ENCODE measurements at places on chromosomes 12 and 14.

GRCh38 chr12:56333197-56333678 is 562 bp downstream of the PAN2 start:
- DNase-seq: no peak

DNA sequence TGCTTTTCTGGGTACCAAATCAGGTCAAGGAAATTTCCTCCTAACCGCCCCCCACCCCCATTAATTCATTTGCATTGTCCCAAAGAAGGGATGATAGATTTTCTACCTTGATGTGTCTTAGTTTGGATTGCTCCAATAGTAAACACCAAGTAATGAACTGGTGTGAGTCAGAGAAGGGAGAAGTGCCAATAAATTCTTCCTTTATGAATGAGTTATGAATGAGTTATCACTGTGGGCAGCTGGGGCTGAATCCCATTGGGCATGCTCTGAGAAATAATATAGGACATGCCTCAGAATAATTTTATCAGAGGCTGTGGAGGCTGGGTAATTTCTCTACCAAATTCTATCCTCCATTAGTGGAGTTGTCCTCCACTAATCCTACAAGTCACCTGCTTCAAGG is 277.9 kb upstream of the FLRT2 start:
- DNase-seq: peak; percentile 48

GRCh38 chr12:48968467-48968866 is 3.1 kb downstream of the WNT10B start:
- DNase-seq: no peak

- no peak for DNase-seq
Measured at GRCh38 chr12:30687265-30687986, 8.2 kb downstream of the IPO8 start.

- peak; percentile 74 for DNase-seq
Measured at GRCh38 chr12:82686168-82687020, at the start of gene TMTC2. Gene TMTC2 (plus strand): TSS chr12:82686906.

DNA sequence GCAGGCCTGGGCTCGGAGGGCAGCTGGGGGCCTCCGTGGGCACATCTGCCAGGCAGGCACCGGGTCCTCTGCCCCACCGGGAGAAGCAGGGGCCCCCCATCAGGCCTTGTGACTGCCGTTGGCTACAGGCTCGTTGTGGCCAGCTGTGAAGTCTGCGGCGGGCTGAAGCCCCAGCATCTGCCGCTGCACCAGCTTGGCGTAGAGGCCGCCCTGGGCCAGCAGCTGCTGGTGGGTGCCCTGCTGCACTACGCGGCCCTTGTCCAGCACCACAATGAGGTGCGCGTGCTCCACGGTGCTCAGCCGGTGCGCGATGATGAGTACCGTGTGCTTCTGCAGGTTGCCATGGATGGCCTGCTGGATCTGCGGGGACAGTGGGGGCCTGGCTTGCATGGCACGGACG is 33.9 kb upstream of the VPS37B start:
- no peak for DNase-seq

DNA sequence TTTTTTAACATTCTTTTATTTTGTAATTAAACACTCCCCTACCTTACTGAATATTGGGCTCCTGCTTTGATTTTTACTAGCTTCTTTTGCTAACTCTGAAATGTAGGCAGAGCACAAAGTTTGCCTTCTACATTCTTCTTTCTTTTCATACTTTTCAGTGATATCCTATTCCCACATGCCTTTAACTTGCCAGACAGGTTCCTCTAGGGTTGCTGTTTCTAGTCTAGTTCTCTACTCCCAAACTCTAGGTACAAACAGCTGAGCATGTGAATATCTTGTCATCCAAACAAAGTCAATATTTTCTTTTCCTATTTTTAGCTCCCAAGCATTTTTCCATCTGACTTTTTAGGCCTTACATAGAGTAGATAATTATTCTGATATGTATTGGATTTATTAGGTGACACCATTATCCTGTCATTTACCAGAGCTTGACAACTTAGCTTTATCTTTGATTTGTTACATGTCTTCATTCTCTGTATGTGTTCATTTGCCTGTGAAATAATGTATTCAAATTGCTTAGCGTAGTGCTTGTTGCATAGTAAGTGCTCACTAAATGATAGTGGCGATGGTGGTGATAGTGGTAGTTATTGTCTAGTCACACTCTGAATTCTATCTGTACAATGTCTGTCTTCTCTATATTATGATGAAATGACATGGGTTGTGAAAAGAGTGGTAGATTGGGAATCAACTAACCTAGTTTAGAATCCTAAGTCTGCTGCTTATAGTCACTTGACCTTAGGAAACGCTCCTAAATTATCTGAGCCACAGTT is 73.6 kb upstream of the DNM1L start:
- no peak for DNase-seq

DNA sequence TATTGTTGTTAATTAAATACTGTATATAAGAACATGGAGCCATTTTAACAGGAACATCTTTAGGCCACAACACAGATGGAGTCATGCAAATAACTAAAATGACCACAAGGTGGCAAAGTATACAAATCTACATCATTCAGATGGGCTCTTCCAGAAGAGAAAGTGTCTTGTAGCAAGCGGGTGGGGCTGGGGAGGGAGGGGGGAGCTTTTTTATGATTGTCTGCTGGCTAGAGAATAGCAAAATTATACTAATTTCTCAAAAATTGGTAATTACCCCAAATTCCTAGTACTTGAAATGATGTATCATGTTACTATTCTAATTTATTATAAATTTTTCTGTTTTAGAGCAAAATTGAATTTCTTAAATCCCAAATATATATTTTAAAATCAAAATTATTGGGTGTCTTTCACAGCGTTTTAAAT is 378.7 kb downstream of the PRKD1 start:
- peak; percentile 29 for DNase-seq

- DNase-seq: no peak
Measured at GRCh38 chr14:79515158-79515557, 696.1 kb downstream of the DIO2 start.

DNA sequence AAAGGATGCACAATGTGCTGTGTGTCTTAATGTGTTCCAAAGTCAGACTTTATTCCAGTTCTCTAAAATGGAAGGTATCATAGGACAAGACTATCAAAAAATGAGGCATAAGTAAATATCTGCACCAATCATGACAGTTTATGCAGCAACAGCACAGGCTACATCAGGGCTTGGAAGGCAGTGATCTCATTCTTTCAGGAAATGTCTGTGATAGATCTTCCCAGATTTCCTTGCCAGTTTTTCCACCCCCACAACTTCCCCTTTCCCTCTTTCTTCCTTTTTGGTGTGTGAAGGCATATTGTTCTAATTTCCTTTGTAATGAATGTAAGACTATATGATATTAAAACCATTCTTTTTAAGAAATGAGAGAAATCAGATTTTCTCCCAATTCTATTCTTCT is 326.7 kb downstream of the ATP23 start:
- DNase-seq: no peak

GRCh38 chr12:126027825-126028224 is 962.6 kb downstream of the AACS start:
- no peak for DNase-seq

DNA sequence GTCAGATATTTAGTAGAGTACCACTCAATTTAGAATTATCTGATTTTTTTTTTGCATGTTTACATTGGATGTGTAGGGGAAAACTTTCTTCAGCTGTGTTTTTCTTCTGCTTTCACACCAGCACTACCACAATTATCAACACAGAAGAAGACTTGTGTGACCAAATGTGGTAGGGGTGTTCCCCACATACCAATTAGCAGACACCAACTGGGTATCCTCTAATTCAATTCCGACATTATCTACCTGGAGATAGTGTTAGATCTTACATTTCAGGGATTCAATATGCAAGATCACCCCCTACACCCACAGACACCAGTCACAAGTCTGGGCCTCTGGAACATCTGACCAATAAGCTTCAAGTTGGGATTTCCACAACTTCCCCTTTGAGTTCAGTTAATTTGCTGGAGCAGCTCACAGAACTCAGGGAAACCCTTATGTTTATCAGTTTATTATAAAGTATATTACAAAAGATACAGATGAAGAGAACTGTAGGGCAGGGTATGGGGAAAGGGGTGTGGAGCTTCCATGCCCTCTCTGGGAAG is 4.1 kb upstream of the KLRG1 start:
- DNase-seq: no peak

- DNase-seq: no peak
Measured at GRCh38 chr14:103974575-103974974, 32.2 kb upstream of the RD3L start.

DNA sequence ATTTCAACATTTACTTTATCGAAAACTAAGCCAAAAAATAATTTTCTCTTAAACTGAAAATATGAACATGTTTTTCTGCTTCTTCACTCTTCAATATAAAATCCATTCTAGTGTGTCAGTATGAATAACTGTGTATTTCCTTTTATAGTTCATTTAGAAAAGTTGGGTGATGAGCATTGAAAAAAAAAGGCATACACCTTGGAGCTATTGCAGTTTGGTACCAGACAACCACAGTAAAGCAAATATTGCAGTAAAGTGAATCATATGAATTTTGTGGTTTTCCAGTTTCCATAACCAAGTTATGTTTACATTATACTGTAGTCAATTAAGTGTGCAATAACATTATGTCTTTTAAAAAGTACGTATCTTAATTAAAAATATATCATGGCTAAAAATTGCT is 195.0 kb upstream of the FOXG1 start:
- no peak for DNase-seq

- DNase-seq: no peak
Measured at GRCh38 chr12:113874999-113875561, 91.0 kb downstream of the RBM19 start.

- DNase-seq: no peak
Measured at GRCh38 chr12:52275686-52276085, 1.2 kb downstream of the KRT86 start.

GRCh38 chr12:66403746-66404145 is 101.5 kb downstream of the HELB start:
- no peak for DNase-seq

- no peak for DNase-seq
Measured at GRCh38 chr12:104064842-104065427, 604 bp downstream of the HCFC2 start.

GRCh38 chr14:74974364-74975058 is 19.1 kb upstream of the PGF start:
- no peak for DNase-seq

DNA sequence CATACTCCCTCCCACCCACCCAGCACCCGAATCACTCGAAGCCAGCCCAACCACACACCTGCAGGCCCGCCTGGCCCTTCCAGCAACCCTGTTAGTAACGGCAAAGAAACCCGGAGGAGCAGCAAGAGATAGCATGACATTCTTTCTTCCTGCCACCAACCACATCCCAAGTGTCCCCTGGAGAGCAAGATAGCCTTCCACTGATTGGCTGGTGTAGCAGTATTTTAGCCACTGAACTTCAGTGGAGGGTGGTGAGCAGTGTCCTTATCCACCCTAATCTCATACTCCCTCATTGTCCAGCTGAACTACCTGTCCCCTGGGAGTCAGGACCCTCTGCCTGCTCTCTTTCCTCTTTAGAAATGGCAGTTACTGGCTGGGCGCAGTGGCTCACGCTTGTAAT is 769 bp upstream of the SLC39A5 start:
- no peak for DNase-seq

DNA sequence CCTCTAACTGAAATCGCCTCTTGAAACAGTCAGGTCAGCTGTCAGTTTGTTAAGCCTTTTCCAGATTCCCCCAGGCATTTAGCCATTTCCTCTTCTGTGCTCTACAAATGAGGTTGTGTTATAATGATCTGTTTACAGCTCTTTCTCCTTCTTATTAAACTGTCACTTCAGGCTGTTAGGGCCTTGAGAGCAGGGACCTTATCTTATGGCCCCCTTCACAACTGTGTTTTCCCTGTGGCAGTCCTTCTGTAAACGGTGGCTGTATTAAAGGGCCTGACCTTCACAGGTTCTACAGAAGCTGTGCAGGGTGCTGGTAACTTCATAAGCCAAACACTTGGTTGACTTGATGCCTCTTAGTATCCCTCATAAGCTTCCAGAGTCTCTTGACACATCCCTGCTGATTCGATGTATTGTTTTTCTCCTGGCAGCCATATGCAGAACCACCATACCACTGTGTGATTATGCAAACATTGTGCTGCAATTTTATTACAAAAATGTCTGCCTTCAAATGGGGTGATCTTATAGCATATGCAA is 104.7 kb downstream of the PLEKHA5 start:
- DNase-seq: no peak

DNA sequence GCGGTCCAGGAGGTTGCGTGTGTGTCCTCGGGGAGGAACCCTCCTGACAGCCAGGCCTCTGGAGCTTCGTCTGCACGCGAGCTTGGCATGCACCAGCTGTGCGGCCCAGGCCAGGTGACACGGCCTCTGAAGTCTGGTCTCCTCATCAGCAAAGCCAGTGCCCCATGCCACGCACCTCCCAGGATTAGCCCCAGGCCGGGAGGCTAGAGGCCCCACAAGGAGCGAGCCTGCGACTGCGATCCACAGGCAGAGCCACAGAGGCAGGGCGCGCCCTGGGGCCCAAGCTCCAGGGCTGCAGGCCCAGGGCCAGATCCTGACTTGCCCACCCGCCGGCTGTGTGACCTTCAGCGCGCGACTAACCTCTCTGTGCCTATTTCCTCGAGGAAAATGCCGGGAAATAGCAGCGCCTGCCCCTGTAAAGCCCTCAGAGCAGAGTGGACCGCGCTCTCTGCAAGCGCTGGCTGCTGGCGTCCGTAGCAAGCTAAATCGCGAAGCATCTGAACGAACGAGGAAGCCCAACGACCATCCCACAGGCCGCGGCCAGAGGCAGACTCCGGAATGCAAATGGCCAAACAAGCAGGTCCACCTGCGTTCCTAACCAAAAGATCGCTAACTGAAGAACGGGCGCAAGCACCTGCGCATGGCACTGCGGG is 492 bp upstream of the BTBD6 start:
- no peak for DNase-seq

DNA sequence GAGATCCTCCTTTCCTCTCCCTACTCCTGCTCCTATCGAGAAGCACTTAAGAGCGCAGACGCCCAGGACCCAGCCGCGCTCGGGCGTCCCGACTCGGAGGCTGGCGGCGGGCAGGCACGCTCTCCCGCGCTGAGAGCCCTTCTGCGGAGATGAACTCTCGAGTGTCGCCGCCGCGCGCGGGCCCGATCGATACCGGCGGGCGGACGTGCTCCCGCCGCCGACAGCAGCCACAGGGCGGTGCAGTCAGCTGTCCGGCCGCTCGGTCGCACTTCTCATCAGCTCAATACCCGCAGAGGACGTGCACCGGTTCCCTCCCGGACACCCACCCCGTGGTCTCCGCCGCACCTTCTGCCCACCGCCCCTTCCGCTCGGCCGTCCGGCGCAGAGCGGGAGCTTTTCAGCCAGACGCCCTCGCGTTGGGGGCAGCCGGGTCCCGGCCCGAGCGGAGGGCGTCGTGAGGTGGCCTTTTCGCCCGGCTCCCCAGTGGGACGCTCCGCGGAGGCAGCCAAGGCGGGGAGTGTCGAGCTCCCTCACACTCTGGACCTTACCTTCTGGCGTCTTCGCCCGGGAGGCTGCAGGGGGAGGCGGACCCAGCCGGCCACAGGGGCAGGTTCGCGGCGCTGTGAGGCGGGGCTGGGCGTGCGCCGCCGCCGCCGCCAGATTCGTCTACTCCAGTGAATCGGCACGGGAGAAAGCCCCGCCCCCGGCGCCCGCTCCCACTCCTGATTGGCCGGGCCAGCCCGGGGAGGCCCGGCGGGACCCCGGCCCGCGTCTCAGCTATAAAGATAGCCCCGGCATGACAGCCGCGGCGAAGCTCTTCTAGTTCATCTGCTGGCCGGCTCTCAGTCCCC is at the start of gene INSM2:
Gene INSM2 (plus strand): TSS at position 808 of the 851 bp plus-strand sequence. CDS start 89 bp downstream, outside the sequence.
- peak; percentile 7 for DNase-seq

All from GM04504 (cell line).